AG08396 (cell line): ENCODE measurements at places on chromosomes 2 and 18.

DNA sequence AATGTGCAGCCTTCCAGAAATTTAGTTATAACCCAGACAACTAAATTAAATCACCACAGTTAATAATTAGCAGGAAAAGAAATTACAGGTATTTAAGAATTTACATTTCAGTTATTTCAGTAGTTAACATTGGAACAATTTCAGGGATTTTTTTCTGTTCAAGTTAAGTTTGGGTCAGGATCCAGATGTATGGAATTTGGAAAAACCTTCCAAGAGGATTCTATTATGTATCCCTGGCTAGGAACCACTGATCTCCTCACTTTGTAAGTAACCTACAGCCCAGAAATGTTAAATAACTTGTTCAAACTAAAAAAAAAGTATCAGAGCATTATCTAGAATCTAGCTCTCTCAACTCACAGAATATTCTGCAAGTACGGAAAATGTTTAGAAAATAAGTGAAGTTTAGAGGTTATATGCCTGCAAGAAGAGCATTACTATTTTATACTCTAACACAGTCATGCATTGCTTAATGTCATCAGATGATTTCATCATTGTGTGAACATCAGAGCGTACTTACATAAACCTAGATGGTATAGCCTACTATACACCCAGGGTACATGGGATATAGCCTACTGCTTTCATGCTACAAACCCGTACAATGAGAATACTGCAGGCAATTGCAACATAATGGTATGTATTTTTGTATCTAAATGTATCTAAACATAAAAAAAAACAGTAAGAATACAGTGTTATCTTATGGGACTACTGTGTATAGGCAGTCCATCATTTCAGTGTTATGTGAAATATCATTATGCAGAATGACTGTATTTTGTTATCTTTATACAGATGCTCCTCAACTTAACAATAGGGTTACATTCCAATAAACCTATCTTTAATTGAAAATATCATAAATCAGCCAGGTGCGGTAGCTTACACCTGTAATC is 6.1 kb downstream of the NCKAP1 start:
- DNase-seq = no peak

GRCh38 chr18:80204142-80204541 is 43.2 kb downstream of the PARD6G start:
- no peak for DNase-seq

DNA sequence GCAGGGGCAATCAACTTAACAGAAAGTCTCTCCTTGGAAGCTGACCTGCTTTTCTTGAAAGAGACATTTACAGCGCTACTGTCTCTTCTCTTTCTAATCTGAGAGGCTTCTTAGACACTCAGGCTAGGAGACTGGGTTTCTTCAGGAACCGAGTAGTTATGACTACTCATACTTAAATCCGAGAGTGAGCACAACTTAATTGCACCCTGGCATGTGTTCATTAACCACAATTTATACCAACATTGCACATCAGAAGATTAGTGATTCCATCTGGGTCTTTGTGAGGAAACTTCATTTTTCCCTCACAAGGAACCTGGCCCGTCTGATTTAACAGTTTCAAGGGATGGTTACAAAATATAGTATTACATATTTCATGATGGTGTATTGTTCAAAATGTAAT is 176.9 kb downstream of the UBE2E3 start:
- peak; percentile 7 for DNase-seq

- peak; percentile 20 for DNase-seq
These were observed 109.0 kb upstream of the CBLN2 start for GRCh38 chr18:72652990-72653593.

DNA sequence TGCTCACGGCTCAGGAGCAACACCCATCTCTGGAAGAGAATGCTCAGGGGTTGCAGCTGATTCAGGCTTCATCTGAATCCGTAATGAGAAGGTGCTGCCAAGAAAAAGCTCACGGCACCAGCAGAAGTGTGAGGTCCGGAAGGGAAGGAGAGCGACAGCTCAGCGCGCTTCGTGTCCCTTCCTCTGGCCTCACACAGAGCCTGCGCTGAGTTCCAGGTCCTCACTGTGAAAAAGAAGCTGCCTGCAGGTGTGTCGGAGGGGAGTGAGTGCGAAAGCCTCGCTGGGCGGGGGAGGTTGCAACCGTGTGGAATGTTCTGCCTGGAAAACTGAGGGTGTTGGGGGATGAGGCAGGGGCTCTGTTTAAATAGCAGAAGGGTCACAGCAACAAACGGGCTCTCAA is 76.2 kb upstream of the TWIST2 start:
- DNase-seq = no peak

DNA sequence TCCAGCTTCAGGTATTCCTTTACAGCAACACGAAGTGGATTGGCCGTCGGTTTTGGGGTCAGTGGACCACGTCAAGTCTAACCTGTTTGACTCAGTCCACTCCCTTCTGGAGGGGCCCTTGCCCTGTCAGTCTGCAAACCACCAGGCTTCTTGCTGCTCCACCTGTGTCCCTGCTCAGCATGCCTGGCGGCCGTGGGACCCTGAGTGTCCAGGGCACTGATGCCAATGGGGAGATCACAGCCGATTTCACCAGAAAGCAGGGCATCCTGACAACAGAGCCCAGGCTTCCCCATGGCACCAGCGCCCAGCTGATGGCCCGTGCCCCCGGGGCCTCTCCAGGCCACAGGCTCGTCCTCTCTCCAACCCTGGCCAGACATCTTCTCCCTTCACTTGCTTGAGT is 41.2 kb upstream of the HS6ST1 start:
- no peak for DNase-seq

- DNase-seq = peak; percentile 28
These were observed 184.7 kb downstream of the MREG start for GRCh38 chr2:215828528-215829184.

GRCh38 chr2:188978291-188979081 is 4.3 kb downstream of the COL3A1 start:
- no peak for DNase-seq

GRCh38 chr18:53152476-53152875 is 812.5 kb downstream of the DCC start:
- no peak for DNase-seq

DNA sequence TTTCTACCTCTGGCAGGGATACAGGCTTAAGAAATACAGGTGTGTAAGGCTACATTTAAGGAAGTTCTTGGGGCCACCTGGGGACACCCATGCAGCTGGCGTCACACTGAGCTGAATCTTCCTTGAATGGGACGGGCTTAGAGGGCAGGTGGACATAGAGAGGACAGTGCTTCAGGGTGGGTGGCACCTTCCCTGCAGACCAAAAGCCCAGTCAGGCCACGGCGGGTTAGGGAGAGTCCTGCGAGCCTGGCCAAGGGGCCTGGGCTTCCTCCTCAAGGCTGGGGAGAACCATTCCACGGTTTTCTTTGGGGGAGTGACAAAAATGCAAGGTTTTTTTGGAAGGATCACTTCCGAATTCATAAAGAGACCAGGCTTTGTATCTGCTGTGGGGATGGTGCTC is 73.4 kb downstream of the GNAL start:
- DNase-seq = no peak

DNA sequence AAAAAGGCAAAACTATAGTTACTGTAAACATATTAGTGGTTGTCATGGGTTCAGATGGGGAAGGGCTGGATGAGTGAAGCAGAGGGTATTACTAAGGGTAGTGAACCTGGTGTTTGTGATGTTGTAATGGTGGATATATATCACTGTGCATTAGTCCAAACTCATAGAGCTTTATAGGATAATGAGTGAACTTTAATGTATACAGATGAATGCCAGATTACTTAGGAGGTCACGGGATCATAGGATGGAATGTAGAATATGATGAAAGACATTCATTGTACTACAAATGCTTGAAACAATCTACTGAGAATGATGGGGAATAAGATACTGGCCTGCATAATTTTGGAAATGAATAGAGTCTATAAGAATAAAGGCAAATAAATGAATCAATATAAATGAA is 226.7 kb upstream of the ZNF804A start:
- no peak for DNase-seq

DNA sequence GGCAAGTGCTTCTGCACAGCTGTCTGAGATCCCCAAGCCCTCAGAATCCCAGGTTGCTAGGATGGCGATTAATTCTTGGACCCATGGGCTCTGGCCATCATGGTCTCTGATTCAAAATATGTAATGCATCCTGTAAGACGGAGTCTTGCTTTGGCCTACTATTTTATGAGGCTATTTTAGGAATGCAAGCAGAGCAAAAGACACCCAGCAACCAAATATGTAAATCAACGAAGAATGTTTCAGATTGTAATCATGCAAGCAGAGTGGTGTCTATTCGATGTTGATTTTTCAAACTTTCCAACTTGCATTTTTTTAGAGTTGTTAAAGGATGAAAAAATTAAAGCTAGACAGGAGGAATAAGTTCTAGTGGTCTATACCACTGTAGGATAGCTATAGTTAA is 154.8 kb downstream of the COL6A3 start:
- no peak for DNase-seq

DNA sequence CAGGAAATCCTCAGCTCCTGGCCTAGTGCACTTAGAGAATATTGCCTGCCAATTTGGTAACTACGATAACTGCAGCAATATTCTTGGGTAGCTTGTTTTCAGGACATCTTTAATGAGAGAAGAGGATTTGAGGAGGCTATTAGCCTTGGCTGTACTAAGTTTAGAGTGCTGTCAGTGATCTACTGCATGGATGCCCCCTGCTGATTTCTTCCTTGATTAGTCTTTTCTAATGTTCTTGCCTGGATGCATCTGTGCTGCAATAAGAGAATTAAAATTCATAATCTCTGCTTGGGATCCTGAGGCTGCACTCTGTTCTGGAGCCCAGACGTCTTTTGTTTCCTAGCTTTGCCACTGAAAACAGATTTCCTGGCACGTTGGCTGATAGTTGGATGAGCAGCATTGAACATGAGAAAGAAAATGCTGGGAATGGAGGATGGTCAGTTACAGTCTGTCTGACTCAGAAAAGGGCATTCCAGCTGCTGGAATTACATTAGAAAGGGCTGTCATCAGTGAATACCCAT is 115.4 kb downstream of the CCDC85A start:
- no peak for DNase-seq

DNA sequence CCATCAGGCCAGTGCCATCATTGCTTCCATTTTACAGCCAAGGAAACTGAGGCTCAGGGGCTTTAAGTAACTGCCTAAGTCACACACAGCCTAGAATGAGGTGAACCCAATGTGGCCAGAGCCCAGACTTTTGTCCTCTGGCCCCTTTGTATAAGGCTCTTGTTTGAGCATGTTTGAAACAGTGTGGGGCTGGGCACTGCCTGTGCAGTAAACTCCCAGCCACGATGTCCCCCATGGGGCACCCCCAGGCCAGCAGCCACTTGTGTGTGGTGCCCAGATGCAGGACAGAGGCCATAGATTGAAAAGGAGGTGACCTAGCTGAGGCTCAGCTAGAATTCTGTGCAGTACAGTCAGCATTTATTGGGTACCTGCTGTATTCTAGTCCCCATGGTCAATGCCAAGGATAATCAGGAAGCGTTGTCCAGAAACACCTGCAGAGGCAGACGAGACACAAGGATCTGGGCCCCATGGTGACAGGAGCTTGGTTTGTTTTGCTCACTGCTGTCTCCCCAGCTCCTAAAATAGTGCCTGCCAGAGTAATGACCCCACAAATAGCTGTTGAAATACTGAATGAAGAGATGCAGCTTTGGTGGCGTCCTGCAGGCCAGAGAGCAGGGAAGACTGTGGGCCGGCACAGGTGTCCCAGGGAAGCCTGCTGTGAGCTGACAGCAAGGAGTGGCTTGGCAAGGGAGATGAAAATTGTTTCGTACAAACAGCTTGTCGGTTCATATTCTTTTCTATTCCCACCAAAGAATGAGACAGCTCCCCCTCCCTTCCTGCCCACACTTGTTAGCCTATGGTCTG is 160.7 kb downstream of the LDLRAD4 start:
- DNase-seq = no peak

GRCh38 chr2:185466915-185467314 is 271.7 kb upstream of the FSIP2 start:
- no peak for DNase-seq

GRCh38 chr2:19592197-19592596 is 233.8 kb upstream of the OSR1 start:
- no peak for DNase-seq

GRCh38 chr2:40321016-40321623 is 130.8 kb downstream of the SLC8A1 start:
- no peak for DNase-seq

- DNase-seq = no peak
These were observed 14.3 kb upstream of the MAP3K2 start for GRCh38 chr2:127401757-127402695.

- peak; percentile 52 for DNase-seq
These were observed 17.8 kb upstream of the TMEM131 start for GRCh38 chr2:98013407-98014042.

DNA sequence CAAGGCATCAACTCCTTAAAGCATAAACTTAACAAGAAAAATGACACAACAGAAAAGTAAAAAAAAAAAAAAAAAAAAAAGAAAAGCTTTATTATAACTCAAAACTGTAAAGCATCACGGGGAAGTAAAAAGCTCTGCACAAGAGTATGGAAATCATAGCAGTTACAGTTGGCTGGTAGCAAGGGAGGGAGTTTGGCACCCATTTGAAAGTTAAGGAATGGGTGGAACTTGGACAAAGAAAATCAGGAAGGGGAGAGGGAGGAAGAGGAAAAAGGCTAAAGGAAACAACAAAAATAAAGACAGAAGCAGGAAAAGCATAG is 8.6 kb downstream of the KLF7 start:
- no peak for DNase-seq

DNA sequence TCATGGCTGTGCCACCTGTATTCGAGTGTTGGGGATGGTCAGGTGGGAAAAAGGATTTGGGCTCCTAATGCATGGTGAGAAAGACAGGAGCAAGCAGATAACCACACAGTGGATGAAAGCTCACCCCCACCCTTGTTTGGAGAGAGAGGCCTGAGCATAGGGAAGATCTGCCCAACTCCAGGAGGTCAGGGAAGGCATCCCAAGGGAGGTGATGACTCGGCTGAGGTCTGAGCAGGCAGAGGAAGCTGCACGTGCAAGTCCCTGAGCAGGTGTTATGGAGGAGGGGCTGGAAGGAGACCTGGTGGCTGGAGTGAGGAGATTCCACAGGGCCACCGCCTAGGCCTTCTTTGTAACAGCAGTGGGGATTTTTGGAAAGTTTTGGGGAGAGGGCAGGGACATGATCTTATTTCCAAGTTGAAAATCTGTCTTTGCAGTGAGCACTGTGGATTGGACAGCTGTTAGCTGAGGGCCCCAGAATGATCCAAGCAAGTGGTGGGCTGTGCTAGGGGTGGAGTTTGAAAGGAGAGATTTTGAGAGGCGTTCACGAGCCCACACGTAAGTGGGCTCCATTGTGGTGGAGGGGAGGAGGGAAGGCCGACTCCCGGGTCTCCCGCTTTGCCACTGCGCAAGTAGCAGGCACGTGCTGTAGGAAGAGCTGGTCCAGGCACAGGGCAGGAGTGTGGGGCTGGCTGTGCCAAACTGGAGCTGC is 228.5 kb downstream of the GLI2 start:
- DNase-seq = no peak
